Umbilical cord (tissue), 2 donors: ENCODE measurements at places on chromosomes 1 and 21.
A peak's percentile ranks its signal among the peaks of the same experiment; 100 is the strongest.

DNA sequence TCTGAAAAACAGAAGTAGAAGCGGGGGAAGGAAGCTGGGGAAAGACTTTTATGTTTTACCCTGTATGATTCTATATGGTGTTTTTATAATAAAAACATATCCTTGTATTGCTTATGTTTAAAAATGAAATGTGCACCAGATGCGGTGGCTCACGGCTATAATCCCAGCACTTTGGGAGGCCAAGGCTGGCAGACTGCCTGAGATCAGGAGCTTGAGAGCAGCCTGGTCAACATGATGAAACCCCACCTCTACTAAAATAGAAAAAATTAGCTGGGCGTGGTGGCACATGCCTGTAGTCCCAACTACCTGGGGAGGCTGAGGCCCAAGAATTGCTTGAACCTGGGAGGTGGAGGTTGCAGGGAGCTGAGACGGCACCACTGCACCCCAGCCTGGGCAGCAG, 155.4 kb downstream of the SMYD3 start:
- DNase-seq = peak; percentile 60

- no peak for DNase-seq
These were observed 5.6 kb upstream of the ATP1A1 start for GRCh38 chr1:116367256-116367945.

GRCh38 chr1:56688522-56689026, 43.5 kb downstream of the PRKAA2 start:
- peak; percentile 10 for DNase-seq

GRCh38 chr1:81455481-81455880, 345.3 kb upstream of the ADGRL2 start:
- no peak for DNase-seq

GRCh38 chr1:203045821-203046594, 19.7 kb downstream of the PPFIA4 start:
- no peak for DNase-seq

DNA sequence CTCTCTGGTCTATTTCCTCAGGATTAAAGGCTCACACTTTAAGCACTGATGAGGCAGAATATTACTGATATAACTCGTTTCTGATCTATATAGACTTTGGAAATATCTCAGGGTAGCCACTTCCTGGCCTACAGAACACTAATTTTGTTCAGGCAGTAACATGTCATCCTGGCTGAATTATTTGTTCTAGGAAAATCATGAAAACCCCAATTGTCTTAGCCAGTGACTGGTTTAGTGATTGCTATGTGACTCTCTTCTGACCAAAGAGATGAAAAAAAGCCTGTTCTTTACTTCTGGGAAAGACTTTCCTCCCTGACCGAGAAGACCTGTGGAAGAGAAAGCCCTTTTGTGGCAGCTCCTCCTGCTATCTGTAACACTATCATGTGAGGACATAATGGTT, 453.7 kb downstream of the SETD4 start:
- peak; percentile 20 for DNase-seq

DNA sequence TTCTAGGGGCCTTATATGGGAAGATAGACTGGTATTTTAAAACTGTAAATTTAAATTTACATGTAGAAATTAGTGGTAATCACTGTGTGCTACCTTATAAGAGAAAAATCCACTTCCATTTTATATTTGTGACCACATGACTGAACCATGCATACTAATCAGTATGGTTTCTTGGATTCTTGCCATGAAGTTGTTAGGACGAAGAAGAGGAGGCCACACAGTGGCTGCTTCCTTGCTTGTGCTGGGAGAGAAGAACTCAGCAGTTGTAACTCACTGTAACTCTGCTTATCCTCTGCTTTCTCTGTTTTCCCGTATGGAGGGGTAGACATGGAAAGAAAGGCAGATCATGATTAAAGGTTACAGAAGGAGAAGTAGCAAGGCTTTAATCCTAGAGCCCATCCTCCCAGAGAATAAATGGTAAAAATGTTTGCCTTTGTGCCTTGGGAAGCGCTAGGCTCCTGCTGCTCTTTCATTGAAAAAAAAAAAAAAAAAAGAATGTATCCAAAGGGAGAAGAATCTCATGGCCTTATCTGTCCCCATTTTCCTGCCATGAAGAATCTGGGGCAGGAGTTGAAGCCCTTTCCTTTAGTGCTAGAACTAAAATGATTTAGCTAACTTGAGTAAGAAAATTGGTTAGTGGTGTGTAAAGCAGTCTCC, 32.4 kb downstream of the KCTD3 start:
- DNase-seq = peak; percentile 17

- peak; percentile 46 for DNase-seq
These were observed 332.2 kb upstream of the USP24 start for GRCh38 chr1:55547405-55547804.

GRCh38 chr1:109669246-109669948, 1.5 kb downstream of the GSTM2 start:
- peak; percentile 0 for DNase-seq

GRCh38 chr1:179541774-179542173, 34.0 kb downstream of the NPHS2 start:
- DNase-seq = no peak

DNA sequence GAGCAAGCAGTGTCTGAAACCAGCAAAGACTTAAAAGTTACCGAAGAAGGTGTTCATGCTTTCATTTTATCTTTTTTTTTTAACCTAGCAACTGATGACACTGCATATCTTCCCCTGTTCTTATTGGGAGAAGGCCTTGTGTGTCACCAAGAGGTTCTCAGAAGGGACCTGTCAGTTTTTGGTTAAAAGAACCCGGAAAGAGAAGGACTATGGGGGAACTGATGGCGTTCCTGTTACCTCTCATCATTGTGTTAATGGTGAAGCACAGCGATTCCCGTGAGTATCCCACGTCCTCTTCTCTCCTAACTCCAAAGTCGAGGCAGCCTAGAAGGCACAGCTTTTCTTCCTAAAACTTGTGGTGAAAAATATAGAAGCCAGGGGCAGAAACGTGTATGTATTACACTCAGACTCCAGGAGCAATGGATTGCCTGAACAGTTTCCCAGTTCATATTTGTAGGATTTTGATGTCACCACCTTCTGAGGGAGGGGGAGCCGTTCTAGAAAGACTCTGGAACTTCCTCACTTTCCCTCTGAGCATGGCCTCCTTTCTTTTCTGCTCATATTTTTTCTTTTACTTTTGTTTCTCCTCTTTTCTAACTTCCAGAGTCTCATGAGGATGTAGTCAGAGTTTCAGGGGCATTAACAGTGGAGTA, at the start of gene MR1:
MR1 (plus strand) TSS at position 185 of the 653 bp plus-strand sequence; CDS start at position 210, 25 bp downstream.
- peak; percentile 93 for DNase-seq

DNA sequence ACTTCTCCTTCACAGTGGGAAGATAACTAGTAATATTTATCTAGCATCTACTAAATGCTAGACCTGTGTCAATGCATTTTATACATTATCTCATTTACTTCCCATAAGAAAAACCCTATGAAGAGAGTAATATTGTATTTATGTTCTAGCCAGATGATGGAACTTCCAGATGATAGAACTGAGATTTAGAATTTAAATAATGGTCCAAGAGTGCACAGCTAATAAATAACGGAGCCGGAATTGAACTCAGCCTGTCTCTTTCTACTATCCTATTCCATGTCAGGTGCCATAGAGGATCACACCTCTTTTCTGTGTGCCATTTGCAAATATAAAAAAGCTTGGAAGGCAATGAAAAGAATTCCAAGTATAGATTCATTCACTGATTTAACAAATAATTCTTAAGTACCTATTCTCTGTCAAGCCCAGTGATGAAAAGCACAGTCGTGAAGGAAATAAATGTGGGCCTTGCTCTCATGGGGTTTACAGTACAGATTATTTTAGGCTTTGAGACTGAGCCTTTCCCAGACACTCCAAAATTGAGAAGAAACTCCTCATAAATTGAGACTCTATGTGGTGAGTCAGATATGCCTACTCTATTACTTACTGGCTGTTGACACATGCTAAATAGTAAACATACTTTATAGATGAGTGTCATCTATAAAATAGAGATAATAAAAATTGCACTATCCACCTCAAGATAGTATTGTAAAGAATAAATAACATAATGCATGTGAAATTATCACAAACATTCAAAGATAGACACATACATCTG, 378.0 kb upstream of the PRMT6 start:
- DNase-seq = no peak

GRCh38 chr1:89616844-89617627, 15.9 kb upstream of the LRRC8C start:
- DNase-seq = no peak

DNA sequence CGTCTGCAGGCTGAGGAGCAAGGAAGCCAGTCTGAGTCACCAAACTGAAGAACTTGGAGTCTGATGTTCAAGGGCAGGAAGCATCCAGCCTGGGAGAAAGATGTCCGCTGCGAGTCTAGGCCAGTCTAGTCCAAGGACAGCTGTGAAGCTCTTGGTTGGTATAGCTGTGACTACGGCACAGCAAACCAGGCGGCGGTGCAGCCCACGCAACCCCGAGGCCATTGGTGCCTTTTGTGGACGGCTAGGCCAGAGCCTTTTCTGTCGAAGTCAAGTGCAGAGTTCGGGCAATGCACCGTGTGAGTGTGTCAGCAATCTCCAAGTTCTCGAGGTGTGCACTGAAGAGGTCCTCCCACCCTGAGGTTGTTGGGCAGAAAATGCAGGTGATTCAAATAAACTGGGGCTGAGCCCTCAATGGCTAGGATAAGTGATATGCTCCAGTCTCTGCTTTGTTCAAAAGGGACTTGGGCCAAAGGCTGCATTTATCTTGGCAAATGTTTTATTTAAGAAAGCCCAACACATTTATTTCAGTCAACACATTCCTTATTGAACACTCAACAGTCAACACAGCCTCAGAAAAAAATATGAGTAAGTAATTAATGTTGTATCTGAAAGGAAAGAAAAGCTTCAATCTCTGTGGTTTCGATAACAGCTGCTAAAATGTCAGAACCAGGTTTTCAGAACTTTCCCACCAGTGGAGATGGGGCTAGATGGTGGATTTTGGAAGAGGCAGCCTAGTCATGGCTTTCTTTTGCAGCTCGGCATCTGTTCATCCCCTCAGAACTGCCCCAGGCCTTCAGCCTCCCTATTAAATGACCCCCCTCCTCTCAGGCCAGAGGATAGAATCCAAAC, 78.1 kb upstream of the COX20 start:
- no peak for DNase-seq

- DNase-seq = no peak
These were observed 1141.6 kb upstream of the ADGRL2 start for GRCh38 chr1:80659161-80659560.

GRCh38 chr1:57620605-57621004, 196.7 kb upstream of the DAB1 start:
- peak; percentile 13 for DNase-seq

DNA sequence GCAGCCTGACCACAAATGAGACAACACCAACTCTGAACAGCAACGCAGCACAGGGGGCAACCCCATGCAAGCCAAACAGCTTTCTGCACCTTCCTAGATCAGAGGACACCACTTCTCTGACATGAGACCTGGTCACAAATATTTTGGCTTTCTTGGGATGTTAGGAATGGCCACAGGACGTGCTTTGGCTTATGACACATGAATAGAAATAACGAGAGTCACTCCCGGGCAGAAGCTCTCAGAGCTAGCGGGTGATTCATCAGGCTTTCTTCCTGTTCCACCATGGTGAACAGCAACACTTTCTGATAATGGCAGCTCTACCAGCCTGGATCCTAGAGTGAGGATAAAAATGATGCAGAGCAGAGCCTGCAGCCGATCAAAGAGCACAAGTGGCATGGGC, 39.4 kb downstream of the PAFAH2 start:
- DNase-seq = no peak

DNA sequence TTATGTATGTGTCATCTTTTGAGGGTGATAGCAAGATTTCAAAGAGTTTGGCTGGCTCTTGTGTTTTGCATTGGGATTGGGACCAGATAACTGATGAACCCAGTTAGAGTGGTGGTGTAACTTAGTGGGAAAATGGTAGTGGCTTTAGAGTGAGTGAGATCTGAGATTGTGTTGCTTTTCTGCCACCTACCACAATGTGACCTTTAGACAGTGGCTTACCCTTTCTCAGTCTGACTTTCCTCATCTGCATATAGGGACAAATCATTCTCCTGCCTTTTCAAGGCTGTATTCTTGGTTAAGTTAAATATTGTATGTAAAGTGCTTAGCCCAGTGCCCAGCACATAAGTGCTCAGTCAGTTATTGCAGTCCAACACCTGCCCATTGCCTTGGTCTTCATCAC, 31.3 kb downstream of the CENPF start:
- DNase-seq = no peak

GRCh38 chr21:26842300-26842699, 2.9 kb downstream of the ADAMTS1 start:
- peak; percentile 31 for DNase-seq

- DNase-seq = no peak
These were observed 148.4 kb downstream of the CD247 start for GRCh38 chr1:167369933-167370332.

DNA sequence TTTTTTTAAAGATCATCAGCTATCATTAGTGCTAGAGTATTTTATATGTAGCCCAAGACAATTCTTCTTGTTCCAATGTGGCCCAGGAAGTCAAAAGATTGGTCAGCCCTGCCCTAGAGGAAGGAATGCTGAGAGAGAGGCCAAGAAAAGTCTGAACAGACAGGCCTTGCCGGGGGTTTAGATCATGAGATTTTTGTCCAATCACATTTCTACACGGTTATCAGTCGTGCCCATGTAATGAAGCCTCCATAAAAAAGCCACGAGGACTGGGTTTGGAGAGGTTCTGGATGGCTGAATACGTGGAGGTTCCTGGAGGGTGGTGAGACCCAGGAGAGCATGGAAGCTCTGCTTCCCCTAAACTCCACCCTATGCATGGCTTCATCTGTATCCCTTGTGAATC, 24.3 kb upstream of the ENO1 start:
- no peak for DNase-seq

DNA sequence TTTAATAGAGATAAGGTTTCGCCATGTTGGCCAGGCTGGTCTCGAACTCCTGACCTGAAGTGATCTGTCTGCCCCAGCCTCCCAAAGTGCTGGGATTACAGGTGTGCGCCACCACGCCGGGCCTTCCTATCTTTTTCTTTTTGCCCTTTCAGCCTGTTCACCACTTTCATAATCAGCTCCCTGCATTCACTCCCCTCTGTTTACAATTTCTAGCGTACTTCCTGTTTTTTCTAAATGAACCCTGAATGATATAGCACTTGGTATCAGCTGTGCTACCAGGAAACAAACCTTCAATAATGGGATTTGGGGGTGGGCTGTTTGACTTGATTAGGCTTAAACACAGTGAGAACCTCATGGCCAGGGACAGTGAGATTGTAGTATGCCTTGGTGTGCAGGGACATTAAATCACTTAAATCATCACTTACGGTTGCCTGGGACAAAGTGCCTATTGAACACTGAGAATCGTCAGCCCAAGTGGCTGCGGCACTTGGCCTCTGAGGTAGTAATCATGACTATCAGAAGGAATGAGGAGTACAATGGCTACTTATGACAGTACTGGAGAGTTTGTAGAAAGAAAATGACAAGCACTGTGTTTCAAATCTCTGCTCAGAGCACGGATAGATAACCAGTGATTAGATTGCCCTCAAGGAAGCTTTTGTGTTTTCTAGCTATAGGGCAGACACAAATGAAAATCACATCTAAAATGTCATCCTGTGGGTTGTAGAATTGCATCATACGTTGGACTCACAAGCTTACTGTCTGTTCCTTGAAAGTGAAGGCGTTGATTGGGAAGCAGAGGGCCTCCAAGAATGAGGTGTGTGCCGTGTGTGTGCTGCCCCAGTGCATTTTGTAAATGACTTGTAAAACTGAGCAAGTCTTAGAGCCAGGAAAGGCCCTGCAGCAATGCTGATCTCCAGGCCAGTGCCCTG, 661.8 kb downstream of the MATN1 start:
- DNase-seq = no peak

GRCh38 chr21:21187579-21187978, 189.4 kb downstream of the NCAM2 start:
- no peak for DNase-seq

GRCh38 chr1:55057270-55057955, 18.1 kb downstream of the PCSK9 start:
- no peak for DNase-seq
